Epithelial cell of prostate (primary cell): ENCODE measurements at places on chromosomes 11 and 22.

- DNase-seq = no peak
Observed at GRCh38 chr11:70019576-70020011, 58.5 kb upstream of the ANO1 start.

DNA sequence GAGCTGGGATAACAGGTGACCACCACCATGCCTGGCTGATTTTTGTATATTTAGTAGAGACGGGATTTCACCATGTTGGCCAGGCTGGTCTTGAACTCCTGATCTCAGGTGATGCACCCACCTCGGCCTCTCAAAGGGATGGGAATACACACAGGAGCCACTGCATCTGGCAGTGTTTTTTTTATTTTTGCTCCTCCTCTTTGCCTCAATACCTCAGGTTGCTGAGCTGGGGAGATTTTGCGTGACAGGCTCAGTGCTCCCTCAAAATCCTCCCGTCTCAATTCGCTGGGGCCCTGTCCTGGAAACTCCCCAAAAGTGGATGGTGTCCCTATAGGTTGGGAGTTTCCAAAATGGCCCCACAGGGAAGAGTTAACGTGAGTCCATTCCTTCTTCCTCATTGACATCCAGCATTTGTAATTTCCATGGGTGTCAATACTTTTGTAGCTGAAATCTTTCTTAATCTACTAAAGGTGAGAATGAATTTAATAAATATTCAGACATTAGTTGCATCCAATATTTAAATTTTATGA is 71.8 kb downstream of the GGTLC2 start:
- DNase-seq = no peak

DNA sequence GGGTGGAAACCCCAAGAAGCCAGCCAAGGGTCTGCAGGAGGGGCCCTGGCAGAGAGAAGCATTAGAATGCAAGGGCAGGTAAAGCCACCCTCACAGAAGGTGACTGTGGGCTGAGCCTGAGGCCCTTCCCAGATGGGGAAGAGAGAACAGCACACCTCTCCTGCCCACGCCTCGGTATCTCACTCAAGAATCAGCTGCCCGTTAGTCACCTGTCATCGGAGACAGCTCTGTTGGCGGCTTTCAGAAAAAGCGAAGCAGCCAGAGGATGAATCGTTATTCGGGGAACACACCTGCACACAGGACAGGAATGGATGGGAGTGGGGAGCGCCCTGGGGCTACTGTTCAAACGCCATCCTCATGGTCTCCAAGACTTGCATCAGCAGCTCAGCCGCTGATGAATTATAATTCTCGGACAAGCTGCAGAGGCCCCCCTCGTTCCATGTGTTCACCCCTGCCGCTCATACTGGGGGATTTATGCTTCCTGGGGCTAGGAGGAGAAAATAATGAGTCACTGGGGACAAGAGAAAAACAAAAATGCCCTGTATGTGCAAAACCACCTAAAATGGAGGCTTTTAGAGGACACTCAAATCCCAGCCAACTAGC is 21.6 kb upstream of the TMA7B start:
- peak; percentile 14 for DNase-seq

DNA sequence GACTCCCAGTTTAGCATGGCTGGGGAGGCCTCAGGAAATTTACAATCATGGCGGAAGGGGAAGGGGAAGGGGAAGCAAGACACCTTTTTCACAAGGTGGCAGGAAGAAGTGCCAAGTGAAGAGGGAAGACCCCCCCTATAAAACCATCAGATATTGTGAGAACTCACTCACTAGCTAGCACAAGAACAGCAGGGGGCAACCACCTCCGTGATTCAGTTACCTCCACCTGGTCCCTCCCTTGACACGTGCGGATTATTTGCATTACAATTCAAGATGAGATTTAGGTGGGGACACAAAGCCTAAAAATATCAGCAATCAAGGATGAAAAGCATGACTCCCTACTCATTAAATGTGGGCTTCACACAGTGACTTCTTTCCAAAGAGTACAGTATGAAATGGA is 155.0 kb upstream of the CCDC90B start:
- DNase-seq = no peak

DNA sequence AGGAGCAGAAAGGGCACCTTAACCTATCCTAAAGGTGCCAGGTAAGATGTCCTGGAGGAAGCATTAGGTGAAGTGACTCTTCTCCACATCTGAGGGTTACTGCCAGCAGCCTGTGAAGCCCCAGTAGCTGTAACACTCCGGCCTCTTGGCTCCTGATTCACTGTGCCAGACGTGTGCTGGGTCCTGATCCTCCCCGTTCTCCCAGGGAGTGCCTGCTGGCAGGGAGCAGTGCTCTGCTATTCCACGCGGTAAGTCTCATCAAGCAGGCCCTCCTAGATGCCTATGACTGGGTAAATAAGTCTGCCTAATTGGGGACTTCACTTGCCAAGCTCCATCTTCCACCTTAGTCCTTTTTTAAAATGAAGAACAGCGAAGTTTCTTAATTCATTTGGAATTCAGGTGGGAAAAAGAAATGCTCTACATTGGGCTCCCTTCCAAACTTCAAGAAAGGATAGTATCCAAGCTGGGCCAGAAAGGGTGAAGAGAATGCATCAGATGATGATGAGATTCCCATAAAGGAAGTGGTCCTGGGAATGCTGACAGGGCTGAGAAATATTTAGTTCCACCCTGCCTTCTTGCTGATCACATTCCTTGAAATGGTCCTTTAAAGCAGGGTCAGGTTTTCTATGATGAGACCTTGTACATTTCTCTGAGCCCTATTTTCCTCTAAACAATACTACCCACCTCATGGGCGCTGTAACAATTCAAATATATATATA is 188.0 kb downstream of the MAML2 start:
- DNase-seq = no peak

GRCh38 chr11:67731583-67731982 is 57.2 kb upstream of the ALDH3B2 start:
- no peak for DNase-seq

DNA sequence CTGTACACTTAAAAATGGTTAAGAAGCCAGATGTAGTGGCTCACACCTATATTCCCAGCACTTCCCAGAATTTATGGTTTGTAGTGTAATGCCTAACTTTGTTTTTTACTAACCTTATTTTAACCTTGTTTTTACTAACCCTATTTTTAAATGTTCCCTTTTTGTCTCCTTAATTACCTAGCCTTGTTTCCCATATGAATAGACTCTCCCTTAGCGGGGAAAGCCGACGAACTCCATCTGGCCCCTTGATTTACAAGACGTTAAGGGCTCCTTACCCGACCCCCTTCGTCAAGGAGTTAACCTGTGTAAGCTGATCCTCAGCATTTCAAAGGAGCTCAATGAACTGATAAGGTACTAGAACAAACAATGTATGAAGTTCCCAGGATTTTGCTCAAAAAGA is 17.1 kb downstream of the APOBEC3H start:
- no peak for DNase-seq

DNA sequence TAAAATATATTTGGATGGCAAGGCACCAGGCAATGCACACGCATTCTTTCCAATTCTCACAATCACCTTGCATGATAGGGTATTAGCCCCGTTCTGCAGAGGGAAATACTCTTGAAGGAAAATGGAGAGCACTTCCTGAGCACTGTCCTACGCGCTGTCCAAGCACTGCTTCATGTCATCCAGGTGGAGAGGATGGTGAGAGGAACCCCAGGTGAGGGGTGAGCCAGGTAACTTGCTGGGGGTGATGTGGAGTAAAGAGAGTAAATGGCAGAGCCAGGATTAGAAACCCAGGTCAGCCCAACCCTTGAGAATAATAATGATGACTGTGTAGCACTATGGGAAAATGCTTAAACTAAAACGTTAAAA is 711 bp upstream of the PACSIN2 start:
- no peak for DNase-seq

DNA sequence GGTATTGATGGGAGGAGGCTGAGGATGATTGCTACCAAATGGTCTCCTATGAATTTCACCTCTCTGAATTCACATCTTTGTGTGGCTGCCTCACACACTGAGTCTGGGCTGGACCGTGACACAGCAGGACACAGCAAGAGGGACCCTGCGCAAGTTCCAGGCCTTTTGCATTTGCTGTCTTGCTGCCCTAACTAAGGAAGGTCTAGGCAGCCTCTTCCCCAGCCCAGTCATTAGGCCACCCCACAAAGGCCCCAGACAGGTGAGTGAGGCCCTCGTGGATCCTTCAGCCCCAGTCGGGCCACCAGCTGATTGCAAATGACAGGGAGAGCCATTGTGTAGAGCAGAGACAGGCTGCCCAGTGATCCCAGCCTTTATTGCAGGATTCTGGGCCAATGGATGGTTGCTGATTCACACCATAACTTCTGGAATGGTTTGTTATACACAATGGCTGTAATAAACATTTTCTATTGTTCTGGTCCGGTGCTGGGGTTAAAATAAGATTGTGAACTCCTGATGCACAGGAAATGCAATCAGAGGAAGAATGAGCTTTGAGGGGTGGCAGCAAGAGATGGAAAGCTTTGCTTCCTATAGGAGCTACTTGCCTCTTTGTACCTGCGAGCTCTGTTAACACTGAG is 28.5 kb upstream of the CSNK2A3 start:
- DNase-seq = no peak

DNA sequence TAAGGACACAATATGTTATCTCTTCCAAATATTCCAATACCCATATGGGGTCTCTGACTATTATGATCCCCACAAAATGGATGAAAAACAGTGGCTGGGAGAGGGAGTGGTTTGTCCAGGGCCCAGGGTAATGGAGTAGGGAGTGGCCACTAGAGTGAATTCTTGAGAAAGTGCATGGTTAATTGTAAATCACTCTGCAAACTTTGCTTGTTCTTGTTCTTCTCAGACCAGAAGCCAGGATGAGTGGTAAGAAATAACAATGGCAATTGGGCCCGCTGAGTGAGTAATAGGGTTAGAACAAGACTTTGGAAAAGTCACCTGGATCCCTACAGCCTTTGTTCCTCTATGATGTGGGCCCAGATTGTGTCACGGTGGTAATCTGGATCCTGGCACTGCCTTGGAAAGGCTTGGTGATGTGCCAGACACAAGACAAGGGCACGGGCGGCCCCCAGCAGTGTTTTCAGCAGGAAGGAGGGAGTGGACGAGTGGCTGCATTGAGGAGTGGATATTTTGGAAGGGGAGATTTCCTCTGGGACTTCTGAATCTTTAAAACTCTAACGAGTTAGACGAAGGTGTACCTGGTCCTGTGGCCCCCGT is 18.2 kb upstream of the KIRREL3 start:
- peak; percentile 24 for DNase-seq

GRCh38 chr11:6248248-6248647 is 9.4 kb downstream of the CNGA4 start:
- DNase-seq = no peak

GRCh38 chr22:35894937-35895708 is 133.5 kb downstream of the RBFOX2 start:
- peak; percentile 96 for DNase-seq

DNA sequence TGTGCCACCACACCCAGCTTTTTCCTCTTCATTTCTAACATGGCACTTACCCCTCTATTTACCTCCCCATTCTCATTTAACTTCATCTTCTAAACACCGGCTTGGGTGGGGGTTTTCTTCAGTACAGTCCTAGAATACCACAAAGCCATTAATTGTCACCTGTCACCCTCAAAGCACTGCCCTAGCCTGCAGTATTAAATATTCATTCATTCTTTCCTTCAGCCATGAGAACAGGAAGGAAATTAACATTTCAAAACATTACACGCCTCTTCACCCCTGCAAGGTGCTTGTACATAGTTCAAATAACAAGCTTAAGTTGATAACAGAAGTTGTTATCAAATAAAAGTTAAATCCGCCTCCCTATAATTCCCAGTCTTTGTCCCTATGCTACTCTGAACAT is 10.7 kb upstream of the VPS37C start:
- no peak for DNase-seq

- no peak for DNase-seq
Observed at GRCh38 chr11:130449996-130450769, 1.7 kb downstream of the ADAMTS15 start.

DNA sequence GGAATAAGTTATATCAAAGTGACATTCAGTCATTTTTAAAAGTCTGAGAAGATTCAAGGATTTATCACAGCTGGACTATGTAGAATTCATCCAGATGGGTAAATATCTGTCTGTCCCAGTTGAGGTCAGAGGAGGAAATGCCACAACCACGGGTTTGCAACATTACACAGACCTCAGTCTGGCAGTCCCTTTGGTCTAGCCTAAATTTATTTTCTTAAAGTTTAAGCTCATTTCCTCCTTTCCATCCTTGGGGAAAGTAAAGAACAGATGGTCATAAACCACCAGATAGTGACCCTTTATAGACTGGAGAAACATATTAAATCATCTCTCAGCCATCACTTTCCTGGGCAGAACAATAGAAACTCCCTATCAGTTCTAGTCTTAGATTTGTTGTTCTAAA is 238.4 kb upstream of the DDI1 start:
- DNase-seq = no peak

DNA sequence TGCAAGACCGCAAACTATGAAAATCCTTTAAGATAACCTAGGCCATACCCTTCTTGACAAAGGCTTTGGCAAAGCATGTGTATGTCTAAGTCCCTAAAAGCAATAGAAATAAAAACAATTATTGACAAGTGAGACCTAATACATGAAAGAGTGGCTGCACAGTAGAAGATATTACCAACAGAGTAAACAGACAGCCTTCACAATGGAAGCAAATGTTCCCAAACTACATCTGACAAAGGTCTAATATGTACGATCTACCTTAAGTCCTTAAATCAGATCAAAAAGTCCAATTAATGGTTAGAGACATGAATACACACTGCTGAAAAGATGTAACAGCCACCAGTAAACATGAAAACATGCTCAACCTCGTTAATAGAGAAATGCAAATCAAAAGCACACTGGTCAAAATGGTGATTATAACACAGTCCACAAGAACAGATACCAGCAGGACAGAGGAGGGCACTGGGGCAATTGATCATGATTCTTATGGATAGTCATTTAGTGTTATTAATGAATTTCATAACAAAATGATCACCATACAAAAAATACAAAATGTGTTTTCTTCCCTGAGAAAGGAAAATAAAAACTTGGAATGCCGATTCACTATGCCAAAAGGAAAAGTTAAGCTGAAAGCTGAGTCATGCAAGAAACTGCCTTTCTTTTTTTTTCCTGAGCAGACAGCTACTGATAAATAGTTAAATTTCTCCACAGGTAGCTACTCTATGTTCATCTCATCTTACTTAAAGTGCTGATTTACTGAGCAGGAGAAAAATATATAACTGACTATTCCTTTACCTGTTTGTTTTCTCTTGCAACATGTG is 102.6 kb upstream of the VPREB1 start:
- DNase-seq = no peak

DNA sequence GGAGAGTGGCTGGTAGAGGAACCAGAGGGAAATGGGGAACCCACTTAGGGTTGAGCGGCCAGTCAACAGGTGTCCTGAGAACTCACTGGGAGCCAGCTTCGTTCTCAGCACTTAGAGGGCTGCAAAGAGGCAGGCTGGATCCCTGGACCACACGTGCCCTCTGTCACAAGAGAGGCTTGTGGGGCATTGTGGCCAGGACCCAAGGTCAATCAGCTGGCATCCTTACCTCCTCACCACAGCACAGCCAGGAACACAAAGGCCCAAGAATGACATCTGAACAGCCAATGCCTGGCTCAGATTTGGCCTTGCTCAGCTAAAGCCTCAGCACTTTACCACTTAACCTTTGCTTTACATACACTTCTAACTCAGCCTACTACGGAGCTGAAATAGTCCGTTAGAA is 7.4 kb downstream of the MAPK8IP1 start:
- no peak for DNase-seq

GRCh38 chr11:111933872-111934271 is 3.3 kb upstream of the DIXDC1 start:
- no peak for DNase-seq

GRCh38 chr11:48091426-48092102 is 111.2 kb downstream of the PTPRJ start:
- DNase-seq = no peak
